ENCODE measurements at places on chromosomes 12 and 14.

GRCh38 chr12:133172491-133172890 is 8.8 kb upstream of the ZNF268 start:
- DNase-seq: no peak

GRCh38 chr12:111741235-111741812 is 25.4 kb upstream of the ALDH2 start:
- DNase-seq: no peak

GRCh38 chr12:51351913-51352532 is 5.5 kb upstream of the CELA1 start:
- DNase-seq: peak; percentile 47

DNA sequence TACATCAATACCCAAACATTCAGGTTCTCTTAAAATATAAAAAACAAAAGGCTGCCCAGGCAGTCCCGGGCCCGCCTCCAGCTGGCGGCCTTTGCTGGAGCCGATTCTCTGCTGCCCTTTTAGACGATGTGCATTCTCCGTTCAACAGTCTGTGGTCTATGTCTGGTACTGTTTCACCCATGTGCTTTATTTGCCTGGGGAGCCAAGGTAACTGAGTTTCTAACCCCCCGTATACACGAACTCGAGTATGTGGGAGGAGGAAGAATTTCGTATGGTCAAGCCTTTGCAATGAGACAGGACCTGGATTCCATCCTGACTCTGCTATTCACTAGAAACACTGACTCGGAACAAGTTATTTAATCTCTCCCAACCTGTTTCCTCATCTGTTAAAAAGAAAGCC is 54.1 kb upstream of the GPR68 start:
- DNase-seq: no peak

GRCh38 chr12:57522887-57523705 is 472 bp downstream of the MBD6 start:
- peak; percentile 36 for DNase-seq

- DNase-seq: no peak
These were observed 77.3 kb downstream of the IRF2BPL start for GRCh38 chr14:76951166-76951565.

DNA sequence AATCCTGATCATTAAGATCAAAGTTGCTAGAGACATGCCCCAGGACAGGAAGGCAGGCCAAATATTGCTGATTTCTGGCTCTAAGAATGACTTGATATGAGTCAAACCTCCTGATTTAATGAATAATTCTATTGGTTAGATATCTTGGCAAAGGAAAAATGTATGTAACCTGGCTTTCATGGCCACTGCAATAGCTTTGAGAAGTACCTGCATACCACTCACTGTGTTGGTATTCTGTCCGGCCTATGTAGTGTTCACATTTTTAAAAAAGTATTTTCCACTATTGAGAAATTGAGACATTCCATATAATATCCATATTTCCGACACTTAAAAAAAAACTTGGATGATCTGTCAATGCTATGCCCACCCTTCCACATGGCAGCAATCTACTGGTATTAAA is 283.1 kb upstream of the SOX5 start:
- DNase-seq: no peak

GRCh38 chr14:96752125-96752524 is 45.1 kb upstream of the VRK1 start:
- DNase-seq: no peak

- DNase-seq: no peak
These were observed 142.1 kb downstream of the MED13L start for GRCh38 chr12:116135209-116135930.

DNA sequence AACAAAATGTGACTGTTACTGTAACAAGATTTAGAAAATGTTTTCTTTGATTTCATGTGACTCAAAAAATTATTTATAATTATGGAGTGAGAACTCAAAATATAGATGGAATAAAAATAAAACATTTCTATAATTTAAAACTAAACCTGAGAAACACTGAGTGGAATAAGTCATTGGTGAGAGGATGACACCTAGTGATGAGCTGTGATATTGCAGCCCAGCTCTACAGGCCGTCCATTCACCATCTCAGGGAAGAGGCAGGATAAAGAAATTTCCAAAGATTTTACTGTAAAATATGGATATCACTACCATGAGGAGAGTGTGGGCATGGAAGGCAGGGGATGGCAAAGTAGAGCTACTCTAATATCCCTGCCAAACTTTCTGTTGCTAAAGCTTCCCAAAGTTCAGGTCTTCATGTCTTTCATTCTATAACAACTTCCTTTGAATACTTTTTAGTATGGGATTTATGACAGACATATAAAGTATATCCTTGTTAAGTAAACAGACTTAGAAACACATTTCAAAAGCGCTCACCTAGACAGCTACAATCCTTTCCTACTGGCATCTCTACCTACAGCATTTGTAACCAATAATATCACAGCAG is 308.0 kb downstream of the ITPR2 start:
- no peak for DNase-seq

- DNase-seq: no peak
These were observed 222.1 kb downstream of the C12orf50 start for GRCh38 chr12:87807086-87807485.

GRCh38 chr12:28527631-28528249 is 337.5 kb downstream of the CCDC91 start:
- DNase-seq: no peak

DNA sequence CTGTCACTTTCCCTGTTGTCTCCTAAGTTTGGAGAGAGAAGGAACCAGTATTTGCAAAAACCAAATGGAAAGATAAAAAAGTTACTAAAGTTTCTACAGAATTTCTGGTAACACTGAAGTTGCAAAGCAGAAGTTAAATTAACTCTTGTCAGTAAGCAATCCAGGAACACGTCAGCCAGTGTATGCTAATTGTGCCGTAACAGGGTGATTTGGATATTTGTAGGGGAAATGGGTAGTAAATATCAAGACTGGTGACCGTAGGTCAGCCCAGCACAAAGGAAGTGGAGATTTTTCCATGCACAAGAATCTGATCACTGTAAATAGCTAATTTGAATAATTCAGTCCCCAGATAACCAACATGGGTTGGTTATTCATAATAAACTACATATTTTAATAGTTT is 2.3 kb downstream of the CDKN1B start:
- DNase-seq: peak; percentile 51

- no peak for DNase-seq
These were observed 45.3 kb downstream of the FBXO34 start for GRCh38 chr14:55316564-55316963.

- no peak for DNase-seq
These were observed 87.6 kb upstream of the GPHB5 start for GRCh38 chr14:63406333-63406732.

- DNase-seq: no peak
These were observed 84.3 kb upstream of the TTC7B start for GRCh38 chr14:90900476-90901083.

DNA sequence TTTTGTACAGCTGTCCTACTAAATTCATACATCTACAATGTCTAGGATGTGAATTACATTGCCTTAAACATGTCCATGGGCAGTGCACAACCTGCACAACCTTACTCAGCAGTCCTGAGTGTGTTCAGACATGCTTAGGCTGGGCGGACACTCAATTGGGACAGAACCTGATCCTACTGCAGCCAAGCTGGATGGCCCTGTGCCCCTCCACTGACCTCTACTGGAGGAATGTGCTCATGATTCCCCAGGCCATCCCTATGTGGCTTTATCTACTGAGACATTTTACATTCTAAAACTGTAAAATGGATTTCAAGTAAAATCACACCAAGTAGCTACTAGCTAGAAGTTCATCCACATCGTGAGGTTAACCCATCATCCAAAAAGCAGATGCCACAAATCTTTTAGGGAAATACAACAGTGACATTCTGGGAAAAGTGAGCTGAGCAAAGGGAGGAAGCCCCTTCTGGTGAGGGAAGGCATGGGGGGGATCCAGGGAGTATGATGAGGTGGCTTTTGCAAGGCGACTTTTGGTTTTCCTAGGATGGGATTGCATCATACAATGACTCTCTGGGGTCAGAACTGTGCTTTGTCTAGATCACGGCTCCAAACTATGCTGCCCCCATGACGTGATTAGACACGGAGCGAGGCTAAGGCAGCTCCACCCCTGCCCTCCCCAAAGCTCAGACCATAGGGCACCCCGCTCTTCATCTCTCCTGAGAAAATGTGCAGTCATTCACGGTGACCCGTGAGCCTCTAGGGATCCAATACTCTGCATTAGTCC is 911.7 kb upstream of the TMEM132C start:
- DNase-seq: no peak

DNA sequence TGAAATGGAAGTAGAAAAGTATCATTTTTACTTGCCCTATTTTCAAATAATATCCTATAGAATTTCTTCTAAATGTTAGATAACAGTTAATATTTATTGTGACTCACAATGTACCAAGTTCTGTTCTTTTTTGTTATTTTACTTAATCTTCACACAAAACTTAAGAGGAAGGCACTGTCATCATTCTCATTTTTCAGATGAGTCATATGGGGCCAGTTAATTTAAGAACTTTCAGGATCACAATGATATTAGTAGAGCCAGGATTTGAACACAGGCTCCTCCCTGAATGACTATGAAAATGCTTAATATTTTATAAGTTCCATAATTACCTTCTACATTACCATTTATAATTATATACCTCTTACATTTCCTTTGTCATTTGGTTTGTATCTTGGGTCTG is 10.4 kb upstream of the TMEM260 start:
- DNase-seq: no peak

DNA sequence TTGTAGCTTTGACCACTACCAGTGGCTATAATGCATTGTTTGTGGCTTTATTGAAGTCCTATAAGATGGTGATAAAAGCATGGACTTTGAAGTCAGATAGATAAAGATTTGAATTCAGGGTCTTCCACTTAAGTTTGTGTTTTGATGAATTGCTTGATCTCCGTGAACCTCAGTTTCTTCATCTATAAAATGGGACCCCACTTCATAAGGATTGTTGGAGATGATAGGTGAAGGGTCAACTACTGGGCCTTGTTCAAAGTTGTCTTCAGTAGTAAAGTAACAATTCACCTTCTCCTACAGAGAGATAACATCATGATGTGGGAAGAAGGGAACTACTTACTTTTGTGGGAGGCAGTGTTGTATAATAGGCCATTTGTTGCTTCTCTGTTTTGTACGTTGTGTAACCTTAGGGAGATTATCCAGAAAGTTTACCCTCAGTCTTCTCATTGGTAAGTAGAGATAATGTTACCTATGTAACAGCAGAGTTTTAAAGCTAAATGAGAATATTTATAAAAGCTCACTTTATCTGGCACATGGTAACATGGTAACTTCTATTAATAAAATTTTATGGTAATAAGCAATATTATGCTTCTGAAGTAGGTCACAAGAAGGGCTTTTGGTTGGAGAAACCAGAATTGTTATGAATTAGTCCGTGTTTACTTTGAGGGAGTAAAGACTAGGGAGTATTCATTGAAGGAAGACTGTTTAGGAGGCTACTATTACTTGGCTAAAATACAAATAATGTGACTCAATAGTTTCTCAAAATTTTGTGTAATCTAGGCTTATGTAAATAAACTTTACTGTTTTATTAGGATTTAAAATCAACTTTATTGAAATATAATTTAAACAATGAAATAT is 15.1 kb downstream of the ADIPOR2 start:
- no peak for DNase-seq

DNA sequence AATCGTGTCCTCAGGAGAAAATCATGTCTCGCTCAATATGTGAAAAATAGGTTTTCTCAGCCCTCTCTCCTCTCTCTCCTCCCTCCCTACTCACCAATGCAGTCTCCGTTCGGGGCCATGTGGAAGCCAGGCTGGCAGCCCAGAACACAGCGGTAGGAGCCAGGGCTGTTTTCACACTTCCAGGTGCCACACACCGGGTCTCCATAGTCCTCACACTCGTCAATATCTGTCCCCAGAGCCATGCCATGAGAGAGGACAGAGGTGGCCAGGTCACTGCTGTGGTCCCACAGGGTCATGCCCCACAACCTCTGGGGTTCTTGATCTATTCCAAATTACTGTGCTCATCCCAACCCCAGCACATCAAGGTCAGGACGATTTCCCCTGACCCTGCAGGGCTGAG is 13.5 kb downstream of the ISCA2 start:
- no peak for DNase-seq

- no peak for DNase-seq
These were observed 39.6 kb downstream of the CCDC88C start for GRCh38 chr14:91377700-91378652.

DNA sequence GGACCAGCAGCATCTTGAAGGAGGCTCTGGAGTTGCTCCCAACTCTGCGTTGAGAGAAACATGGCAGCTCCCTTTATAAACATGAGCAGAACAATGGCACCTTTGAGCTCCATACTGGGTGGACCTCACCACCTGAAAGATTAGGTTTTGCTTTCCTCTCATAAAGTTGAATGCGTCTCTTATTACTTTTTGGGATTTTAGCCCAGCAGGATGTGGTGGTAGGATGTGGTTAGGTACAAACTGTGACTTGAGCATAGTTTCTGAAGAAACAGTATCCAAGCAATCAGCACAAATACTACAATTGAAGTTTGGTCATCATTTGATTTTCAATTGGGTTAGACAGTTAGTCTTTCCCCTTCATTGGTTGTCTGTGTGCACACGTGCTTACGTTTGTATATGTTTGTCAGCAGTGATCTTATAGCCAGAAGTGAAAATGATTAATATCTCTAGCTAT is at the start of gene PRR4:
Gene PRR4 (minus strand): TSS at position 51 of the 454 bp plus-strand sequence. CDS start 38 bp downstream, at position 13.
- DNase-seq: peak; percentile 73
